ENCODE measurements at places on chromosomes 12 and 14.

GRCh38 chr14:41662780-41663472 lies 56.2 kb downstream of the LRFN5 start:
- DNase-seq, result no peak

- no peak for DNase-seq
Measured at GRCh38 chr12:14950982-14951746, 10.2 kb downstream of the ARHGDIB start.

DNA sequence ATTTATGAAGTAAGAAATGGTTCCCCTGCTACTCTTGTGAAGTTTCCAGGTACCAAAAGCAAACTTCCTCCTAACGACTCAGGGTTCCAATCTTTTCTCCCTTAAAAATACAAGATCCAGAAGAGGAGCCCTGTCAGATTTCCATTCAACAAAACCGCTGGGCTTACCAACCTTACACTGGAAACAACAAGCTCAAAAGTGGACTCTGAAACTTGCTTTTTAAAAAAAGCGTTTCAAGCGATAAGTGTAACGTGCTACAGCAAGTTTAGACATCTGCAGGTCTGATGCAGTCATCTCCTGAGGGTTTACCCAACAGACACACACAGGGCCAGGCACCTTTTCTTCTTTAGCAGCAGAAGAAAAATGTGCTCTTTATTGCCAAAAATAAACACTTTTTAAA lies 6.9 kb upstream of the CREBL2 start:
- DNase-seq, result no peak

- DNase-seq, result no peak
Measured at GRCh38 chr12:11133816-11134215, 628 bp downstream of the TAS2R30 start.

GRCh38 chr12:14239350-14239934 lies 126.0 kb upstream of the ATF7IP start:
- no peak for DNase-seq

DNA sequence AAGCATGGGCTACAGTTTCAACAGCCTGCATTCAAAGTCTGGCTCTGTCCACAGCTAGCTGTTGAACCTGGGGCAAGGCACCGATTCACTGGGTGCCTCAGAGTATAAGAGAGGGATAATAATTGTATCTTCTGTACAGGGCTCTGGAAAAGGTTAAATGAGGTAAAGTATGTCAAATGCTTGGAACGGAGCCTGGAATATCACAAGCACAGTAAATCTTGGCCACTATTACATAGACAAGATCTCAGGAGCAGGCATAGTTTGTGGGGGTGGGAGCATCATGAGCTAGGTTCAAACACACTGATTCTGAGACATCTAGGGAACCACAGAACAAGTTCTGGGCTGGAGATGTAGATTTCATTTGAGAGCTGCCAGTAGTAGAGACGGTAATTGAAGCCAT lies 203.7 kb upstream of the NUDT4 start:
- DNase-seq, result no peak

DNA sequence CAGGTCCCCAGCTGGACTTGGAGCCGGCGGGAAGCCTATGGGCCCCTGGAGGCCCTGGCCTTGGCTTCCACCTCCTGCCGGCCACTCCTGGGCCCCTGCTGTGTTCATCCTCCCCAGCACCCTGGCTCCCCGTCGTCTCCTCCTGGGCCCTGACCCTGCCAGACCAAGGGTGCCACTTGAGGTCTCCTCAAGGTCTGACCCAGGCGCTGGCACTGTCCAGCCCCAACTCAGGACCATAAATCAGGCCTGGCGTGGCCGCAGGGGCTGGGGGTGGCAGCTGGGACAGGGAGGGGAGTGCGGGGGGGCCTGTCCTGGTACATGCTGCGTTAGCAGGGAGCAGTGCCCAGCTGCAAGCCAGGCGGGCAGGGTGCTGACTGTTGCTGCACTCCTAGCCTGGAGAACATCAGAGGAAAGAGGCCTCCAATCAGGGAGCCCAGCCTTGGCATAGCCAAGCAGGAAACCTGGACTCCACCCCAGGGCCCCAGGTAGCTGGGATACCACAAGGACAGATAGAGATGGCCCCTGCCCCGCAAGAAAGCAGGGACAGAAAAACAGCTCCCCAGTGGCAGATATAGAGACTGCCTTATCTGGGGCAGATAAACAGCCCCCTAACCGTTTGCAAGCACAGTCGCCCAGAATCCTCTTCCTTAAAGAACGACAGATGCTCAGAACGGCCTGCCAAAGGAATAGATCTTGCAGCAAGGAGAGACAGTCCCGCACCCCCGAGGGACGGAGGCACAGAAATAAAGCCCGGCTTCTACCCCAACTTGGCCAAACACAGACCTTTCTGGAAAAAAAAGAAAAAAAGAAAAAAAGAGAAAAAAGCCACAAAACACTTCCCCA lies 6.5 kb upstream of the ATG101 start:
- no peak for DNase-seq

DNA sequence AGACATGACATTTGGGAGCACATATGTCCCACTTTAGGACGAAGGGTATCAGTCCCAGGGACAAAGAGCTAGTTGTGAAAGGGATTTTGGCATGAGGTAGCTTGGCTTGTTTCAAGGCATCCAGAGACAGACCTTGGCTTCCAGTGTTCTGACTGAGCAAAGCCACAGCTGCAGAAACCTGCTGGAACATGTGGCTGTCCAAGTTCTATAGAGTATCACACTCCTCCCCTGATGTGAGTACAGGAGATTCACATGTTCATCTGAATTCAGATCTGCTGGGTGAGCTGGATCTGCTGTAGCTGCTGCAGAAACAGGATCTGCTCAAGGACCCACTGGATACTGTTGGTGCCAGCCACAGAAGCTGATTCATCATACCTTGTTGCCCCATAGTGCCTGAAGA lies 10.1 kb upstream of the C14orf39 start:
- DNase-seq, result no peak

All from CD4-positive, alpha-beta T cell (primary cell).